Activated CD4-positive, alpha-beta T cell treated with anti-CD3 and anti-CD28 coated beads, Interleukin-2, amount 50 U/mL, for 24 hours (primary cell): ENCODE measurements at places on chromosomes 7 and 10.

DNA sequence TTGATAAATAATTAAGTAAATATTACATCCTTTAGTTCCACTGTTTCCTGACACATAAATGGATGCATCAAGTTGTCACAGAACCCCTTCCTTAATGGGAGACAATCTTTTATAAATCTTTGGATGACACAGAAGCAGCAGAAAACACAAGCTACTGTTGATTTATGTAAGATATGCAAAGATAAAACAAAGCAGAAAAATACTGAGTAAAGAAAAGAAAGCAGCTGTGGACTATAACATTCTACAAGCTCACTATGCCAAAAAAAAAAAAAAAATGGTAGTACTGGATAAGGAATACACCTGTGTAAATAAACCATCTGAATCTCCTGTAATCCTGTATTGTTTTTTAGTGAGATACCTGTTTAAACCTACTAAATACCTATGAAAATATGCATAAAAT is 92.0 kb upstream of the FAM180A start:
- no peak for DNase-seq

- no peak for DNase-seq
Observed at GRCh38 chr10:110494532-110494931, 3.2 kb upstream of the DUSP5 start.

- DNase-seq: no peak
Observed at GRCh38 chr10:102038410-102038809, 17.6 kb downstream of the ARMH3 start.

DNA sequence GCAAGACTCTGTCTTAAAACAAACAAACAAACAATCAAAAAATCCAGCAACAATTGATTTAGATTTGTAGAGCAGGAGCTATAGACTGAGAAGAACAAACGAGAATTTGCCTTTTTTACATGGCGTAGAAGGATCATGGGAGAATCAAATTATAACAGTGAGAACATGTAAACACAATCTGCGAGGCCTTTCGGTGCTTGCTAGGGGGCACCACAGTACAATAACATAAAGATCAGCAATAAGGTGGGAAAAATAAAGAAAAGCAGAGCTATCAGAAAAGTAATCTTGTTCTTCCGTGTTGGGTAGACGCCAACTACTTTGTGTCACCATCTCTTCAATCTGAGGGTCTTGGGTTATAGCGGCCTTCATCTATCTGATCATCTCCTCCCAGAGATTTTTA is 82.2 kb downstream of the NOD1 start:
- DNase-seq: no peak

- no peak for DNase-seq
Observed at GRCh38 chr7:15936991-15937390, 250.5 kb upstream of the MEOX2 start.
